ENCODE measurements at places on chromosomes 2 and 18.
A peak's percentile ranks its signal among the peaks of the same experiment; 100 is the strongest.

DNA sequence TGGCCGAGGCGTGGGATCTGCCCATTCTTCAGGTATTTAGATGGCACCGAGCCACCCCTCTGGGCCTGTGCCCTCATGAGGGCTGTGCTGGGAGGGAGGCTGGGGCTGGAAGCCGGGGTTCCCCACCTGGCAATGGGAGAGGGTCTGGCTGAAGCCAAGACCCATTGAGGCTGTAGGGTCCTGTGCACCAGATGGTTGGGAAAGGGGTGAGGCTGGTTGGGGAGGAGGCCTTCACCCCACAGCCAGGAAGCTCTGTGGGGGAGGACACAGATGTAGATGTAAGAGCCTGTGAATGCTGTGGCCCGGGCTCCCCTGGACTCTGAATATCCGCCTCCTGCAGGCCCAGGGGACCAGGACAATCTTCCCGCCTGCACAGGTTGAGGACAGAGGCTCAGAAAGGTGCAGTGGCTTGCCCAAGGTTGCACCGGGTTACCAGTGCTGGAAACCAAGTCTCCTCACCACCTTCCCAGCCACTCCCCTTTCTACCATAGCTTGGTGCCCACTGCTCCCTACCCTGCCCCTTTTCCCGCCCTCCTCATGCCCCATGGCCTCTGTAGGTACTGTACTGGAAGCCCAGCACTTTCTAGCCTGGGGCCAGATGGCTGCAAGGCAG lies 49.7 kb downstream of the PDCL3 start:
- no peak for DNase-seq

GRCh38 chr2:134344954-134345697 lies 91.3 kb downstream of the MGAT5 start:
- no peak for DNase-seq

- DNase-seq: no peak
Measured at GRCh38 chr2:148526509-148527346, 117.8 kb upstream of the EPC2 start.

DNA sequence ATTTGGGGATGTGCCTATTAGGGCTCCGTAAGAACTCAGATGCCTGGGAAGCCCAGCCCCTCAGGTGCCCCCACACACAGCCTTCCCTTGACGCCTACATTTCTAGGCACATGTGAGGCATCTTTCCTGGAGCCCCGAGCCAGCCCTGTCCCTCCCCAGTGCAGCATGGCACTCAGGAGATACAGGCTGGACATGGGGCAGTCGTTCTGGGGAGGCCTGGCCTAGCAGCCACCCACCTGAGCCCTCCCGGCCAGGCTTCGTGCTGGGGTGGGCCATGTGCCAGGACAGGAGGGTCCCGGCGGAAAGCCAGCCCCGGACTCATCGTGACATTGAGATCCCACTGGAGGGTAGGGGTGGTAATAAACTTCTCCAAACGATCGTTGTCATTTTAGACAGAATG lies 15.2 kb downstream of the BOK start:
- no peak for DNase-seq

- DNase-seq: no peak
Measured at GRCh38 chr2:204026294-204026693, 89.7 kb downstream of the ICOS start.

- no peak for DNase-seq
Measured at GRCh38 chr2:80496775-80497174, 192.2 kb upstream of the LRRTM1 start.

DNA sequence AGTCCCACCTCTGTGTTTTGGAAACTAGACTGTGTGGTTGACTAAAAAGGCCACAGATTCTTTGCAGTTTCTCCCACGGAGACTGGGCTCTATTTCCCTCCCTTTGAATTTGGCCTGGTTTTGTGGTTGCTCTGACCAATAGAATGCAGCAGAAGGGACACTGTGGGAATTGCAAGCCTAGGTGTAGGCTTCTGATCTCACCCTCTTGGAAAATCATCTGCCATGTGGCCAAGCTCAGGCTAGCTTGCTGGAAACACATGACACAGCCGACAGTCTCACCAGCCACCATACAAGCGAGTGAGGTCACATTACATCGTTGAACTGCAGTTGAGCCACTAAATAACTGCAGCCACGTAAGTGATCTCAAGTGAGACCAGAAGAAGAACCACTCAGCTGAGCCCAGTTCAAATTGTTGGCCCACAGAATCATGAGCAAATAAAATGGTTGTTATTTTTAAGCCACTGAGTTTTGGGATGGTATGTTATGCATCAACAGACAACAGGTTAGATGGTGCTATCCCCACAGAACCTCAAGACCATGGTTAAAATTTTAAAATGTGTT lies 319.1 kb upstream of the MEX3C start:
- no peak for DNase-seq

- no peak for DNase-seq
Measured at GRCh38 chr18:43539862-43540261, 262.6 kb upstream of the SYT4 start.

GRCh38 chr2:62293490-62294271 lies 97.8 kb downstream of the B3GNT2 start:
- DNase-seq: peak; percentile 56

DNA sequence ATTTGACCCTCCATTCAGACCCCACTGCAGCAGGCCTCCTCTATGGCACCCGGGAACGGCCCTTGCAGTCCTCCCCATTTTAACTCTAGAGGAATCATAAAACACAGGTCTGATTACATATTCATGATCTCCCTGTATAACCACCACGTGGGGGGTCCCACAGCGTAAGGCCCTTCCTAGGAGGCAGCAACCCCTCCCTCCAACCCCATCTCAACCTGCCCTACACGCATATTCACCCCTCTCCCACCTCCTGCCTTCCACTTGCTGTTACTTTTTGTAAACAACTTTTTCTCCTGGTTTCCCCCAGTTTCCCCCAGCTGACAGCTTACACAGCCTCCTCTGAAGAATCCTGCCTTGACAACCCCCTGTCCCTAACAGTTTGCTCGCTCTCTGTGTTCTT lies 85.1 kb upstream of the FOXI3 start:
- no peak for DNase-seq

GRCh38 chr2:6760132-6760531 lies 105.6 kb downstream of the CMPK2 start:
- DNase-seq: no peak

- DNase-seq: no peak
Measured at GRCh38 chr2:208093128-208093527, 31.2 kb downstream of the CRYGD start.

DNA sequence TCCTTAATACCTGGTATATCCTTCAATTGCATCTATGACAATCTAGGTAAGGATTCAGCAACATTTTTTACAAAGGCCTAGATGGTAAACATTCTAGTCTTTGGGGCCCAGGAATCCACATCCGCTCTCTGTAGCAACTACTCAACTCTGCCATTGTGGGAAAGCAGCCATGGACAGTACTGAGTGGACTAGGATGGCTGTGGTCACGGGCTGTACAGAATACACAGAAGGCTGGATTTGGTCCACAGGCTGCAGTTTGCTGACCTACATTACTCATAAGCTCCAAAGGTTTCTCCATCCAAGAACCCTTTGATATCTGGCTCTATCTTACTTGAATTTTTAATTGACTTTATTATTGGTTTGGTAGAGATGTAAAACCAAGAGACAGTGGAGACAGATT lies 418.3 kb upstream of the LRRTM1 start:
- DNase-seq: no peak

- DNase-seq: no peak
Measured at GRCh38 chr2:219207134-219207883, 727 bp downstream of the ZFAND2B start.

DNA sequence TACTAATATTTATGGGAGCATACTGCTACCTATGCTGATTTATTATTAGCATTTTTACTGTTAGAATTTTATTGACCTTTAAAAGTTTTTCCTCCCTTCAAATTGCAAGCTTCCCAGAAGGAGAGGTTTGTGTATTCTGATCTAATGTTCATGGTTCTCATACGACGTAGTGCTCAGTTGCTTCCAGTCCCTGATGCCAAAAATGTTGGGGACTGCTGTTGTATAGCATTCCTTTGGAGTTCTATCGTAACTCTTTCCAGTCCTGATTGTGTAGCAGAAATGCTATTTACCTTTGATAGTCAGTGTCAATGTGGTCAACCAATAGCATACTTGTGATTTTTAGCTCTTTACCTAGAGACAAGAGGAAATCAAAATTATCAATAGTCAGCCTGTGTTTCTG lies 69.5 kb upstream of the ZSWIM2 start:
- peak; percentile 41 for DNase-seq

DNA sequence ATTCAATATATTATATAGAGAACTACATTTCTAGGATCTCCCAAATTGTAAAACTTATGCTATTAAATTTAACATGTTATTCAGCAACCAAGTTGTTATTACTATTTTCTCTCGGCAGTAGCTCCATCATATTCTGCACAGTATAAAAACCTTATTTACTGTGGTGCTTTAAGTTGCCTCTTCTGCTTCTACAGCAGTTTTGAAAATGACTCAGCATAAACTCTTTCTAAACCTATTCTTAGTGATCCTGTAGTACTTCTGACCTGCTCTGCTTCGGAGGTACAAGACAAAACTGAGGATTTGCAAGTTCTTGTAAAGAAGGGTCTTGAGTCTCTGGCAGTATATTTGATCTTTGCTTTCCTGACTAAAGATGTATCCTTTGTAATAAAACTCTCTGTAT lies 567.2 kb downstream of the TMX3 start:
- DNase-seq: no peak

DNA sequence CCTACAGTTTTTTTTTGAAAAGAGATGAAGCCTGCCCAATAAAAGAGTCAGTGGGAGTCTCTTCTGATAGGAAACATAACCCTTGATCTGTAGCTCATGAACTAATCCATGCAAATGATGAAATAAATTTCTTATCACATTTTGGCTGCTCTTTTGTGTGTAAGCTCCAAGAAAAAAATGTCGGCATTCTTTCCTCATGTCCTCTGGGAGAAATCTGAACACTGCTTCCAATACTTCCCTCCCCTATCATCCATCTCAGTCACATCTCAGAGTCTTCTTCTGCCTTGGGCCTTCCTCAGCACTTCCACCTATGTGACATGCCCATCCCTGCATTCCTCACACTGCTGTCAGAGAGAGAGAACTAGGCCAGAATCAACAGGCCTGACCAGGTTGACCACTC lies 395.7 kb upstream of the ST6GAL2 start:
- DNase-seq: no peak

GRCh38 chr18:2982452-2983269 lies 30.3 kb downstream of the LPIN2 start:
- no peak for DNase-seq

DNA sequence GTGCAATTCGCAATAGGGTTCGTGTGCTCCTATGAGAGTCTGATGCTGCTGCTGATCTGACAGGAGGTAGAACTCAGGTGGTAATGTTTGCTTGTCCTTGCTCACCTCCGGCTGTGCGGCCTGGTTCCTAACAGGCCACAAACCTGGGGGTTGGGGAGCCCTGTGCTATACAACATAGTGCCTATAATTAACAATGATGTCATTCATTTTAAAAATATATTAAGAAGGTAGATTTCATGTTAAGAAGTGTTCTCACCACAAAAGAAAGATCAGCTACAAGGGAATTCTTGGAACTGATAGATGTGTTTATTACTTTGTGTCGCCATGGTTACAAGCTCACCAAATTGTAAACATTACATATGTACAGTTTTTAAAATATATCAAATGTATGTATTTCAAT lies 200.5 kb downstream of the GRB14 start:
- DNase-seq: no peak

GRCh38 chr2:42054714-42055430 lies 7.1 kb downstream of the PKDCC start:
- DNase-seq: no peak

GRCh38 chr2:144452989-144453336 lies 67.0 kb downstream of the ZEB2 start:
- no peak for DNase-seq

DNA sequence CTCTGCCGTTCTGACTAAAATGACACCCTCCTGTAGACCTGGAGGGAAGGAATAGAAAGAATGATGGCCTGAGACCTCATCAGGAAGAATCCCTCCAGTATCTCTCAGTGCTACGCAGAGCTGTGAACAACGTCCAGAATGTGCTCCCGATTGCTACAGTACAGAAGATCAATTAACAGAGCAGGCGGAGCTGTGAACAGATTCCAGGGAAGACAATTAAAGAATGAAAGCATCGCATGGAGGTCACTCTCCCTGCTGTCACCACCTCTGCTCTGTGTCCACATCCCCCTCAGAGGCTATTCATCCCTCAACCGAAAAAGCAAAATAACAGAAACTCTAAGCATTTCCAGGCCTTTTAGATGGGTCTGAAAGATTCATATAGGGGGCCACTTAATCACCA lies 481.0 kb downstream of the EIPR1 start:
- DNase-seq: no peak

DNA sequence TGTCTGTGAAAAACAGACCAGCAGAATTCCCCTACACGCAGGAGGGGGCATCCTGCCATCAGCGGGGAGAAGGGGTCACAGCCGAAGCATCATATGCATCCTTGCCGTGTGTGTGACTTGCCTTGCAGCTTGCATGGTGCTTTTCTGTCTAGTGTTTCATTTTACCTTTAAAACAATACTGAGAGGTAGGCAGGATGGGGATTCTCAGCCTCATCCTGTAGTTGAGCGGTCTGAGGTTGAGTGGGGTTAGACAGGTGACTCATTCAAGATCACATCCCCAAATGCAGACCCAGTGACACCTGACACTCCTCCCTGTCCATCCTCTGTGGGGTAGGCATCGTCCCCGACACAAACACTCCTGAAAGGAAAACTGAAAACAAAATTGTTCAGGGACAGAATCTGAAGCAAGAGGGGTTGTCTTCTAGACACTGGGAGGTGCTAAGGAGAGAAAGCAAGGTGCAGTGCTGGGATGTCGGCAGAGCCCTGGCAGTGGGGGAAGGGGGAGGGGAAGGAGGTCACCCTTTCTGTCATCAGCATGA lies 7.9 kb downstream of the ARL4C start:
- DNase-seq: no peak

GRCh38 chr2:218421027-218421426 lies 2.1 kb downstream of the VIL1 start:
- DNase-seq: no peak

GRCh38 chr18:48098538-48098937 lies 168.1 kb upstream of the SMAD2 start:
- no peak for DNase-seq

- DNase-seq: no peak
Measured at GRCh38 chr2:97359861-97360584, 229.7 kb downstream of the ANKRD36B start.

DNA sequence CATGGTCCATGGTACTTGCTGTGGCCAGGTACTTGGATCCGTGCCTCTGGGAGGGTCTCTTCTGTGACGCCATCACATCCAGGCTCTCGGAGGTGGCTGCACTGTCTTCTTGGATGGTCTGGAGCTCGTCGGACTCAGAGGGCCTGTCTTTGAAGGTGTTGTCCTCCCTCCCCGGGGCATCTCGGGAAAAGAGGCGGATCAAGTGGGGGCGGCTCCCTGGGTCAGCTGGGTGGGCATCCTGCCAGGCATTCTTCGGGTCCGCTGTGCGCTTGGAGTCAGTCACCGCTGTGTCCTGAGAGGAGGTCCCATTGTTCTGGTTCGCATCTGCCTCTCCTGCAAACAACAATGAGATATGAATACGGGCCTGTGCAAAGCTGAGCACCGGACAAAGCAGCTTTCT lies 115.6 kb downstream of the MBP start:
- DNase-seq: no peak

- no peak for DNase-seq
Measured at GRCh38 chr2:134692499-134692898, 26.3 kb downstream of the TMEM163 start.
